ENCODE measurements at places on chromosomes 16 and 17.

DNA sequence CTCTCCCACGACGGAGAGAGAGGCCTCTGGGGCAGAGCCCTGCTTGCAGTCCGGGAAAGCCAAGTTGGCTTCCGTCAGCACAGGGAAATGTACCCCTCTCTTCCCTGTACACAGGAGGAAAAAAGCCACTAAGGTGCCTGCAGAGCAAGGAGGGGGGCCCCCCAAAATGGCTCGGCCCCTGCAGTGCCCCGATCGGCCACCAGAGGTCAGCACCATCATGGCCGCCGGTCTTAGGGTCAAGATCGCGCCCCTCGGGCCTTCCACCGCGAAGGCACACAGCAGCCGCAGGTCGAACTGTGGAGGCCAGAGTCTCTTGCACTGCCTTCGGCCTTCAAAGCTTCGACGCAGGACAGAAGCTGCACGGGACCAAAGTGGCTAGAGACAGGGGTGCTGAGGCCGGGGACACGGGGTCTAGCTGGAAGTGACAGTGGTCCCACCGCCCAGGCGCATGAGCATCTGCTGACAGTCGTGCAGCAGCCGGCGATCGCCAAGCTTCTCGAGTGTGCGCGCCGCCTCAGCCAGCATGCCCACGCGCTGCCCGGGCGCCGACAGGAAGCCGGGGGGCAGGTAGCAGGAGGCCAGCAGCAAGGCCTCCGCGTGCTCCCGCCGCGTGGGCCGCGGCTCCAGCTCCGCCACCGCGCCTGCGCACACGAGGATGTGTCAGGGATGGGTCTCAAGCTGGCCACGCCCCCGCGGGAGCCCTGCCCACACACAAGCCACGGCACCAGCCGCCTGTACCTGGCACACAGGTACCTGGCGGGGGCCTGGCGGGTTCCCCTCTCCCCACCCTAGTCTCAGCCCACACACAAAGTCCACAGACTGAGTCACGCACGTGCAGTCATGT lies 24.4 kb downstream of the SREBF1 start:
- DNase-seq, result no peak

- DNase-seq, result no peak
Observed at GRCh38 chr16:88967830-88968588, 9.0 kb downstream of the CBFA2T3 start.

DNA sequence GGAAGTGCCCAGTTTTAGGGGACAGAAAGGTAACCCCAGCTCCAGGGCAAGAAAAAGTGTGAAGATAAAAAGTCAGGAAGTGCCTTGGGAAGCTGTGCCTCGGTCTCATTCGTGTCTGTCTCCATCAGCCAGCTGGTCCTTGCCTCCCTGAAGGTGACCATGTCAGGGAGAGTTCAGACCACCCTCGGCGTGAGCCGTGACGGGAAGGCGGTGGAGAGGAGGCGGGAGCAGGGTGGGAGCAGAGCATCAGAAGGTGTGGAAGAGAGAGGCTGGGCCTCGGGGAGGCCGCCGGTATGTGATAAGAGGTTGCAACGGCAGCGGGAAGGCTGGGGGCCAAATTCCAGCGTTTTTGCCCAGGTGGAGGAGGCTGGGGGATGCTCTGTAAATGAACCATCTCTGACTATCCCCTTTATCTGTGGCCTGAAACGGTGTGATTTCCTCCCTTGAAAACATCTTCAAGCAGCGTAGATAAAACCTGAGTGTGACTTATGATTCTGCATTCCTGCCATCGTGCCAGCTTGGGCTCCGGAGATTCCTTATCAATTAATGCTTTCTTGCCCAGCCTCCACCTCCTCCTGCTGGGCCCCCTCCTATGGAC lies 251.8 kb downstream of the IRF8 start:
- no peak for DNase-seq

- DNase-seq, result no peak
Observed at GRCh38 chr16:11256661-11257130, 692 bp upstream of the SOCS1 start.

DNA sequence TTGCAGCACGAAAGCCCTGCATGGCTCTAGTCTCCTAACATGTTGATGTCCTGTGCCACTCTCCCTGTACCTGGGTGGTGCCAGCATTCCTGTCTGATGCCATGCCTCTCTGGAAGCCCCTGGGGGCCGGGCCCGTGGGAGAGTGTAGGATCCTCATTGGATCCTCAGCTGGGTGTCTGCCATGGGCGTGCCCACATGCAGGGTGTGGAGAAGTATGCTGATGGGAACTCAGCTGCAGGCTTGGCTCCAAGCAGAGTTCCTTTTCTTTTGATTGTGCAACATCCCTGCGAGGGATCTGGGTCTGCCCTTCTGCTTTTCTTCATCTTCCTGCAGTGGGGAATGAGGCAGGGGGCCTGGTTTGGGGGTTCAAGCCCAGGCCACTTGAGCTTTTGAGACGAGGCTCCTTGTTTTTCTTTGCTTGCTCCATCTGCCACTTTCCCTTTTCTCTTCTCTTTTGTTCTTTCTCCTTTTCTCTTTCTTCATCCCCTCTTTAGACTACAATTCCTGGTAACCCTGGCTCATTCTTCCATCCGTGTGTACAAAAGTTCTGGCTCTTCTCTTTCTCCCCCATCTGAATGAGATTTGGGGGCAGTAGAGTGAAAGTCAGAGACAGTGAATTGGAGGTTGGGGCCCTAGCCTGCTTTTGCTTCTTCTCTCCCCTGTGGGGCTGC lies 32.9 kb downstream of the KSR1 start:
- DNase-seq, result no peak

GRCh38 chr17:61157246-61157886 lies 242.3 kb upstream of the TBX2 start:
- DNase-seq, result peak; percentile 18

- peak; percentile 65 for DNase-seq
Observed at GRCh38 chr17:82592767-82593589, 55.3 kb downstream of the WDR45B start.

DNA sequence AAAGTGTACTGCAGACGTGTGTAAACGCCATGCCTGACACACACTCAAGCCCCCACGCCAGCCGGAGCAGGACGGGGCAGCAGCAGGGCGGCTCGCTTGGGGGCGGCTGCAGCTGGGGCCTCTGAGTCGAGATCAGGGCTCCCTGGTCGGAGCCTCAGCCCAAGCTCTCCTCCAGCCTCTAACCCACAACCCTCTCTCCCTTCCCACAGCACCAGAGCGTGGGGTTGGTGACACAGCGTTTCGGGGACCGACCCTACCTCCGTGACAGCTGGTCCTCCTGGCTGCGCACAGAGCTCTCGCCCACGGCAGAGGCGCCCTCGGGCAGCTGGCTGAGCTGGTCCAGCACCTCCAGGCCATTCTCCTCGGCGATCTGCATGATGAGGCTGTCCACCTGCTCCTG lies 11.2 kb downstream of the CHMP1A start:
- no peak for DNase-seq

GRCh38 chr16:8611122-8611521 lies 10.4 kb upstream of the METTL22 start:
- no peak for DNase-seq

DNA sequence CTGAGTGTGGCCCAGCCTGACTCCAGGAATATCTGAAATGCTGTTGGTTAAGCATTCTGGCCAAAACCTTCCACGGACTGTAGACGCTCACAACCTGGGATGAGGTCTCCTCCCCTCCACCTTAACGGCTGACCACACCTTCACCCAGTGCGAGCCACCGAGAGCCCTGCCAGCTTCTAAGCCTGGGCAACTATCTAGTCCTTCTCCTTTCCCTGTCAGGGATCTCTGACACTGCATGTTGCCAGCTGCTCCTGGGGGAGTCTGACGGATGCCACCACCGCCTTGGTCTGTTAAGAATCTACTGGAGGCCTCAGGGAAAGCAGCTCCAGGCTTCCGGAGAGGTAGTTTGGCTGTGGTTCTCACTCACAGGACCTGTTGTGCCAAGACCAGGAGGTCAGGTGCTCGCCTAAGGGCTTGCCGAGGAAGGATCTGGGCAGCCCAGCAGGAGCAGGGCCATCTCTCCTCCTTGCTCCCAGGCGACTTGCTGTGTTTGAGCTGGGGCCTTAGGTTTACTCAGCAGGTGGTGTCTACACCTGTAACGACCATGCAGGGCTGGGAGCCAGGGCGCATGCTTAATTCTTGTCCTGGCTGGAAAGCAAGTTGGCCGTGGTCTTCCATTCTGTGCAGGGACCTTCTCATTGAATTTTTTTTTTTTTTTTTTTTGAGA lies 111.8 kb downstream of the NTN1 start:
- DNase-seq, result no peak

- DNase-seq, result no peak
Observed at GRCh38 chr17:44389723-44390202, 314 bp upstream of the ITGA2B start.

GRCh38 chr17:37098910-37099664 lies 150.3 kb downstream of the AATF start:
- DNase-seq, result no peak

GRCh38 chr17:8121681-8122421 lies 2.1 kb downstream of the HES7 start:
- DNase-seq, result no peak

DNA sequence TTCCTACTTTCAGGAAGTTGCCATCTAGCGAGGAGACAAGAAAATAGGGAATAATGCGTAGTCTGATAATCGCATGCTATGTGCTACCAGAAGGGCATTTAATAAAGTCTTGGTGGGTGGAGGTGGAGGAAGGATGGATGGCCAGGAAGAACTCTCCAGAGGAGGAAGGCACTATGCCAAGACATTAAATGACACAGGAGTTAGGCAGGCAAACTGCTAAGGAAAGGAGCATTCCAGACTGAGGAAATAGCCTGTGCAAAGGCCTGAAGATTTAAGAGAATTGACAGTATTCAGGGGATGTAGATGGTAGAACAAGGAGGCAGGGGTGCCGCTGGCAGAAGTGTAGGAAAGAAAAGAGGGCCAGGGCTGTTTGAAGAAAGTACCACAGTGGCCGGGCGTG lies 19.3 kb upstream of the ARHGAP44 start:
- no peak for DNase-seq

DNA sequence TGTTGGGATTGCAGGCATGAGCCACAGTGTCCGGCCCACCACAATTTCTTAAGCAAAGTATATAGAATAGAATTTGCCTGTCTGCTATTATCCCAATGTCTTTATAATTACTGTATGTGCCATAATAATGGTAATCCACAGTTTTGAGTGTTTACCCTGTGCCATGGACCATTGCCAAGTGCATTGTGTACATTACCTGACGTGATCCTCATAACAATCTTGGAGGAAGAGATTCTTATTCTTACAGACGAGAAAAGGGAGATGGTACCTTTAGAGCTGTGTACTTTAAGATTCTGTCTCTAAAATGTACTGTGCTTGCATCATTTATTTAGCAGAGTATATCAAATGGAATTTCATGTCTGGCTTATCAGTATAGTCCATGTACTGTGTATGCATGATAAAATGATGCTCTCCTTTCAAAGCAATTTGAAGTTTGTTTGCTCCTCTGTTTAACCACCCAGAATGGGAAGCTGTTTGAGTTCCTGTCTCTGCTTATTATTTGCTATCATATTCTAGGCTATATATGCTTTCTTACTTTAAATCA lies 13.8 kb upstream of the CDR2 start:
- DNase-seq, result no peak

DNA sequence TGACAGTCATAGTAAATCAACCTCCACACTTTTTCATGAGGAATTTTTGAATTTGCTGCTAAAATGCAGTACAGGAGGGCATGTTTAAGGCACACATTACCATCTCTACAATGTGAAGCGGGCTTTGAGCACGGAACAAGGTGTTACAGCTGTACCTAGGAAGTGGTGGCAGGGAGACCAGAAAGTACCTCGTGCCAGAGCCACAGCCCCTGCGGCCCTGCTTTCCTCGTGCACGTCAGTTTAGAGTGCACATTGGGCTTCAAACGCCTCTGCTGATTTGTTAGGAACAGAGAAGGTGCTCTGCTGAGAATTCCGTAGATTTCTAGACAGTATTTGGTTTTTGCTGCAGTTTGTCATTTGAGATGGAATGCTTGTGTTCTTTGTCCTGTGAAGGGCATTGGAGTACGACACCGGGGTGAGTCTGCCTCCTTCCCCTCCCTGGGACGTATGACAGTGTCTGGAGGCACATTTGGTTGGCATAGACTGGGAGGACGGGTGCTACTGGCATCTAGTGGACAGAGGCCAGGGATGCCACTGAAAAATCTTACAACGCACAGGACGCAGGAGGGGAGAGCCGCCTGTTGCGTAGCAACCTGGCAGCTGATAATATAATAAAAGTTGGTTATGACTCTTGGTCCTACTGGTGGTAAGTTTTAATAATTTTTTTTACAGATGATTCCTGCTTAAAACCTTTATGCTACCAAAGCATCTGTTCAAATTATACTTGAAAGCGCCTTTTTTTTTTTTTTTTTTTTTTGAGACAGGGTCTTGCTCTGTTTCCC lies 9.1 kb downstream of the FOXK2 start:
- DNase-seq, result no peak

GRCh38 chr17:41864498-41864835 lies 756 bp downstream of the KLHL11 start:
- DNase-seq, result no peak

GRCh38 chr16:65624229-65624628 lies 502.4 kb upstream of the CDH11 start:
- no peak for DNase-seq

Data from fibroblast of skin of left quadriceps (primary cell).